ENCODE measurements at places on chromosomes 5 and 9.

DNA sequence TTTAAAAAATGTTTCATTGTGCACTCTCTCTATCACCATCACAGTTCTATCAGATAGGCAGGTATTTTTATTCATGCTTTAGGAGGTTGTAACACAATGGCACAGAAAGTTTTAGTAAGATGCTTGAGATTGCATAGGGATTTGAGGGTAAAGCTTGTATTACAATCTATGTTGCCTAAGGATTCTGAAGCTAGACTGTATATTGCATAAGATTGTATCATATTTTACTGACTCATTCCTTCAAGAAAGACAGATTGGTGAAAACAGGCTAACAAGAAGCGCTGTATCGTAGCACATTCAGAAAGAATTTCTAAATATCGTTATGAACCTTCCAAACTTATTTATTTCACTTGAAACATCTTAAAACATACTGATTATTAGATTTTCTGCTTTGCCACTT, 577.7 kb downstream of the EBF1 start:
- DNase-seq = no peak

- no peak for DNase-seq
These were observed 93.6 kb downstream of the CAMSAP1 start for GRCh38 chr9:135813671-135814290.

DNA sequence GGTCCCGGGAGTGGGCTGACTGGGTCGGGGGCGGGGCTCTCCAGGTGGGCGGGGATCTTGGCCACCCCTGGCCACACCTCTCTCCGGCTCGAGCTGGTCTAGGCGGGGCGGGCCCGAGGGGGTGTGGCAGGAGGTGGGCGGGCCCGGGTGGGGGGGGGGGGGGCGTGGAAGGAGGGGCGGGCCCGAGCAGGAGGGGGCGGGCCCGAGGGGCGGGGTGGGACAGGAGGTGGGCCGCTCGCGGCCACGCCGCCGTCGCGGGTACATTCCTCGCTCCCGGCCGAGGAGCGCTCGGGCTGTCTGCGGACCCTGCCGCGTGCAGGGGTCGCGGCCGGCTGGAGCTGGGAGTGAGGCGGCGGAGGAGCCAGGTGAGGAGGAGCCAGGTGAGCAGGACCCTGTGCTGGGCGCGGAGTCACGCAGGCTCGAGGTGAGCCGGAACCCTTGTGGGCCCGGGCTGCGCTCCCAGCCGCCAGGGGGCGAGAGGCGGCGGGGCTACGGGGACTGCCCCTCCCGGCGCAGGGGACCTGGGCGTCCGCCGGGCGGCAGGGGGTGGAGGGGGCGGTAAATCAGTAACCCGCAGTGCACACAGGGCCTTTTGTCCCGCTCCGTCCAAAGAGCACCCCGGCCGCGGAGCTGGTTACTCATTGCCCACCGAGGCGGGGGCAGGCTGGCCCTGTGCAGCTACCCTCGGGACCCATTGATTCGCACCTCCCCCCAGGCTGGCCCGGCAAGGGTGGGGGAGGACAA, at the start of gene FGFR4:
Gene FGFR4 (plus strand): TSS at position 262 of the 744 bp plus-strand sequence. CDS start 2,688 bp downstream, outside the sequence.
- DNase-seq = no peak

GRCh38 chr5:34436761-34437501, 219.2 kb upstream of the RAI14 start:
- no peak for DNase-seq

GRCh38 chr5:81786496-81786895, 35.6 kb upstream of the SSBP2 start:
- no peak for DNase-seq

DNA sequence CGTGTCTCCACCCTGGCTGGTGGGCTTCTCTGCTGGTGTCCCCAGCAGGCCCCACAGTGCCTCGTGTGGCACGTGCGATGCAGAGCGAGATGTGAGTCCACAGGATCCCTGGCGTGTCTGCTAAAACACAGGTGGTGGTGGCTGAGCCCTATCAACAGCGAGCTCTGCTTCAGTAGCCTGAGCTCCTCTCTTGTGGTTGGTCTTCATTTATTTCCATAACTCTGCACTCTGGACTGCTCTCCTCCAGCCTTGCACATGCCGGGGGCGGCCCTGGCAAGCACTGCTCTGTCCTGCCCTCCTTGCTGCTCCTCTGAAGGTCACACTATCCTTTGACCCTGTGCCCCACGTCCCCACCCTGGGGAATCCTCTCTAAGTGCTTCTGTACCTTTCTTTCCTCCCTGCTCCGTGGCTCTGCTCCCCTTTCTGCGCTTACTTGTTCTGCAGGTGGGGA, 59.2 kb downstream of the NSUN2 start:
- DNase-seq = no peak

DNA sequence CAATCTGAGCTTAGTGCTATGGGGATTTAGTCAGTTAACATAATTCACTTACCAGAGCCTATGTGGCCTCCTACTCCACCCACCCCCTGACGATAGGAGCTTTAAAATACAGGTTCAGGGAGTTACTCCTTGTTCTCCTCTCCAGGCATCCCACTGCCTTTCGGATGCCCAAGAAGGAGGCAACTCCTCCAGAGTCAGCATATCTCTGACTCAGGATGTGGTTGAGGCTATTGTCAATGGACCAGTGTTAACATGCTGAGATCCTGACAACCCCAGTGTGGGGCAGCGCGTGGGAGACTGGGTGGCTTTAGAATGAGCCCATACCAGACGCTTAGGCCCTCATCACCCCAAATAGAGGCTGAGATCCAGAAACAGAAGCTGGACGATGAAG, 27.4 kb downstream of the BICD2 start:
- DNase-seq = no peak

DNA sequence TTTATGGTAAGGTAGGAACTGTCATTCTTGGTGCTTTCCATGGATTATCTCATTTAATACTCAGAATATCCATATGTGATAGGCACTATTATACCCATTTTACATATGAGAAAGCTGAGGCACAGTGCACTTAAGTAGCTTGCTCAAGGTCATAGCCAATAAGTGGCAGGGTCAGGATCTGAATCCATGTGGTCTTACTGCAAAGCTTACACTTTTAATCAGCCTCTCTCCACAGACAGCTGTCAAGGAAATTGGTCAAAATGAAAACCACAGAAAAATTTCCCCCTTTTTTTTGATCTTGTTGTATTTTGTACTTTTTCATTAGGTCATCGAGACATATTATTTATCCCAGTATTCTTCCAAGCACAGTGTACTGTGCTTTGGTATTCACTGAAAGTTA, 78.5 kb downstream of the ERCC6L2 start:
- no peak for DNase-seq

- DNase-seq = no peak
These were observed 31.8 kb upstream of the CKS2 start for GRCh38 chr9:89278997-89279739.

DNA sequence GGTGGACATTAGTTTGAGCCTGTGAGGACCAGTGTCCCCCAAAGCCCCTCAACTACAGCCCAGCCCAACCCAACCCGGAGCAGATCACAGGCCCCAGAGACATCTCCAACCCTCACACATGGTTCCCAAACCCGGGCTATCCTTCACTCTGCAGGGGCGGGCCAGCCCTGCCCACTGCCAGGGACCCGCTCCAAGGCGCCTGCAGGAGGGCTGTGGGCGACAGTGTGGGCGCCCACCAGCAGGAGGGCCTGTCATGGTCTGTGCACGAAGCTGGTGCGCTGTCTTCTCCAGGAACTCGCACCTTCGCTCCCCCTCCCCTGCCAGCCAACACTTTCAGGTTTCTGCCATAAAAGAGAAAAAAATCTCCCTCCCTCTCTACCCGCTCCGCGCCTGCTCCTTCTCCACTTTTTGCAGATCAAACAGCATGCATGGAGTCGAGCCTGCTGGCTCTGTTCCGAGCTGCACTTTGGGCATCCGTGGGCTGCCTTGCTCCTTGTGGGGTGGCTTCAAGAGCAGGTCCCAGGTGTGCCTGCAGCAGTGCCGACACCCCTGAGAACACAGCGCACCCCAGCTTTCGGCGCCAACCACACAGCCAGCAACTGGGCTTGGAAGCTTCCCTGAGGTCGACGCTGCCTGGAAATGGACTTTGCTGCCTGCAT, 133.7 kb upstream of the PPP1R26 start:
- no peak for DNase-seq

DNA sequence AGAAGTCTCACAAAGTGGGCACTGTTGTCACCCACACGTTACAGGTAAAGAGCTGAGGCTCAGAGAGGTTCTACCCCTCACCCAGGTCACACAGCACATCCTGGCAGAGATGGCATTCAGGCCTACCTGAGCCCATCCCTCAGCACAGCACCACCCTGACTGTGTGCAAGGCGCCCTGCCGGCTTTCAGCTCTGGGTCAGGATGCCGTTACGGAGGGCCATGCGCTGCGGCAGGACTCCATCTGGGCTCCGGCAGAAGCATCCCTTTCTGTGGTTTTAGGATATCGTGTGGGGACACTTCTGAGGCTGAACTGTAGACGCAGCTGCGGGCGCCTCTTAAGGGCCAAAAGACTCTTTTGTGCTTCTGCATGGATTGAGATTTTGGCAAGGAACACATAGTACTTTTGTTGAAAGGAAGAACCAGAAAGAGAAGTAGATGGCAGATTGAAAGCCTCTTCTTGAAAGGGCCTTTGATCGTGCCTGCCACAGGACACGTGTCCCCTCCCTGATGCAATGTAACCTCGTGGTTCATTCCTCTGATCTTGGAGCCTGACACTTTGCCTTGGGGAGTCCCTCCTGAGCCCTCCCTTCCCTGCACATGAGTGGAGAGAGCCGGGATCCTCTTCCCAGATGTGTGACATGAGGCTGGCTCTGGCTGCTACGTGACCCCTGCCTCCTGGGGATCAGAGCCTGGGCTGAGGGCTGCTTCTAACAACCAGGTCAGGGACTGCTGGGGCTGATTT, 31.3 kb downstream of the USP20 start:
- no peak for DNase-seq

- DNase-seq = no peak
These were observed 39.1 kb upstream of the NOTCH1 start for GRCh38 chr9:136584934-136585333.

GRCh38 chr9:37437010-37437409, 14.5 kb downstream of the GRHPR start:
- DNase-seq = no peak

- no peak for DNase-seq
These were observed 214.8 kb downstream of the AOPEP start for GRCh38 chr9:94941211-94941875.

DNA sequence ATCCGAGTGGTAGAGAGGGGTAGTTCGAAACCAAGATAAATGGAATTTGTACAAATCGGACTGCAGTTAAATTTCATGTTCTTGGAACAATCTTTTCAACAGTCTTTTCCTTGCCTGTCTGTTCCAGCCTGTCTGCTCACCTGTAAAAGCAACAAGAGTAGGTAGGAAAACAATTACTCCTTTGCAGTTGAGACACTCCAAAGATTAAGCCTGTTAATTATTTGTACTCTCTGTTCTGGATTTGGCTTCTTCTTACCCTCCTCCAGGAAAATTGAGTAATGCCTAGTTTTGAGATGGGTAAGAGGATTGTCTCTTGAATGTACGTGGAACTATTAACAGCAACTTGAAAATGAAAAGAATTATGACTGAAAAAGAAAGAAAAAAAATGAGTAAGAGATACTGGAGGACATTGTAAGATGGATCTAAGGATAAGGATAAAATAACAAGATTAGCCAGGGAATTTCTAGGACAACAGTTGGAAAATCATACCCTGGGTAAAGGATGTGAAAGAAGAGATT, 24.3 kb downstream of the SPAAR start:
- DNase-seq = no peak

GRCh38 chr5:54109626-54110330, 200.6 kb downstream of the ARL15 start:
- DNase-seq = no peak

GRCh38 chr5:131994533-131995226, 16.8 kb downstream of the ACSL6 start:
- no peak for DNase-seq

- no peak for DNase-seq
These were observed 28.7 kb downstream of the DRD1 start for GRCh38 chr5:175415303-175415702.

DNA sequence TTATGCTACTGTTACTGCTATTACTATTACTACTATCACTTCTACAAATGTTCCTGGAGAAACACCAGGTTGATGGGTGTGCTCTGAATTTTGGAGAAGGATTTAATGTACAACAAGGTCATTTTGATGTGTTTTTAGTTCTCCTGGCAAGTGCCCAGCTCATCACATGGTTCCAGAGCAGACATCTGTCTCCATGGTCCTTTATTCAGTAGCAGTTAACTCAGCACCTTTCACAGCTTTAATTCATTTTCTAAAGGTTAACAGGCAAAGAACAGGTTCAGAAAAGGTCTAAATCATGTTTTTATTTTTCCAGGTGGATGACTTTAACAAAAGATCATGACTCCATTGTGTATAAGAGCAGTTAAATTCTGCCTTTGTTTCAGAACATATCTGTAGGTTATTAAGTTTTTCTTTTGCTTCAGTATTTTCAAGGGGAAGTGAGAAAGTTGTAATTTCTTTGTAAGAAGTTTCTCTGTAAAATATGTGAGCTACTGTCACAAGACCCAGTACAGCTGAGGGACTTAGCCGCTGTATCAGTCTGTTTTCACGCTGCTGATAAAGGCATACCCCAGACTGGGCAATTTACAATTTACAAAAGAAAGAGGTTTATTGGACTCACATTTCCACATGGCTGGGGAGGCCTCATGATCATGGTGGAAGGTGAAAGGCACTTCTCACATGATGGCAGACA, 41.9 kb downstream of the MTRR start:
- no peak for DNase-seq

- no peak for DNase-seq
These were observed 2.2 kb upstream of the ALDH1A1 start for GRCh38 chr9:72955126-72955455.

GRCh38 chr5:79653843-79654242, 35.8 kb upstream of the CMYA5 start:
- DNase-seq = no peak

DNA sequence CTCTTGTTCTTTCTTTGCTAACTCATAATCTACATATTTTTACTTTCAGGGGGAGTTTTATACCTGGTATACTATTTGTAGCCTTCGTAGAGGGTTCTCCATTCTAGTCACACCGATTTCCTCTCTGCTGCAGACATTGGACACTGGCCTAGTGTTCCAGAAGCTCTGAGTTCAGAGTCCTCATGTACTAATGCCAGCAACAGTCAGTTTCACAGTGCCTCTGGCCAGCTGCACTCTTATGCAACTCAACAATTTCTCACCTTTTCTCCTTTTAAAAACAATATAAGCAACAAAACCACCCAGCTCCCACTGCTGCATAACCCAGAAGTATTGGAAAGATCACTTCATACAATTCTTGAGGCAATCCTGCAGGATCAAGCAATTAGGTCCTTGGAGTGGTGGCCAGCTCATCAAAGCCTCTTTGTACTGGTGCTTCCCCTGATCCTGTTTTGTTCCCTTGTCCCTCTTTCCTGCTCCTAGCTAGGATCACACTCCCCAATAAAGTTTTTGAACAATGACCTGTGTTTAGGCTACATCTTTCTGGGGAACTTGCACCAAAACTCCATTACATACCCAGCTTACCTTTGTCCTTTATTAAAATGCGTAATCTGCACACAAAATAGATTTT, 98.1 kb upstream of the TUT7 start:
- no peak for DNase-seq
